ENCODE measurements at places on chromosomes 2 and 18.

- H3K27me3 ChIP-seq, result peaks cover 8% of the 10 kb centered on the region
- no peak overlapping the region for H3K27ac ChIP-seq
- no peak overlapping the region for H3K4me3 ChIP-seq
- no peaks in the 10 kb centered on the region for H3K4me1 ChIP-seq
Observed at GRCh38 chr2:224178056-224178455, 139.0 kb upstream of the SERPINE2 start.

GRCh38 chr2:226579519-226579918 lies 220.1 kb downstream of the IRS1 start:
- H3K36me3 ChIP-seq, result no peaks in the 10 kb centered on the region
- no peaks in the 10 kb centered on the region for H3K4me1 ChIP-seq
- H3K27me3 ChIP-seq, result peaks cover 22% of the 10 kb centered on the region
- no peak overlapping the region for H3K27ac ChIP-seq
- no peak for DNase-seq

DNA sequence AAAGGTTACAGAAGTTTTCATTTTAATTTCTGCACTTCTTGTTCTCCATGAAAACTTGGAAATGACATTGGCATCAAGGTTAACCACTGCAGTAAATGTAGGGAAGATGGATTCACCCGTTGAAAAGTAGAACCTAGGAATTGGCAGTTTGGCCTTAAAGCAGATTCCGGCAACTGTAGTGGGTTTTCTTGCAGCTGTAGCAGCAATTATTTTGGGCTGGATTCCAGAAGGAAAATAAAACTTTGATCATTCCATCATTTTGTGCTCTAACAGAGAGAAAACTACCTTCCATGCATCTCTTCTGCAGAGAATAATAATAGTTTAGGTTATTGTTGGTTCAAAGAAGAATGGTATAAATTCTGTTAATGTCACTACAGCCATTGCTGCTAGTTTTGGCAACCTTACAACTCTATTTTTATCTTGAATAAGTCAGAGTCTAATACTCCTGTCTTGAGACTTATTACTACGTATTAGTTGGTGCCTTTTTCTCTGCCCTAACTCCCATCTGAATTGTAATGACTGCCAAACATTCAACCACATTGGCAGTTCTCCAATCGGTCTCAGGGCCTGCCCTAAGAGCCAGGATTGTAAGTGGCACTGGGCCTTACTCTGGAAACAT lies 178.1 kb upstream of the PIEZO2 start:
- DNase-seq, result no peak
- no peak overlapping the region for H3K27ac ChIP-seq
- H3K36me3 ChIP-seq, result no peaks in the 10 kb centered on the region
- peaks cover 12% of the 10 kb centered on the region for H3K27me3 ChIP-seq
- no peak overlapping the region for H3K4me3 ChIP-seq

DNA sequence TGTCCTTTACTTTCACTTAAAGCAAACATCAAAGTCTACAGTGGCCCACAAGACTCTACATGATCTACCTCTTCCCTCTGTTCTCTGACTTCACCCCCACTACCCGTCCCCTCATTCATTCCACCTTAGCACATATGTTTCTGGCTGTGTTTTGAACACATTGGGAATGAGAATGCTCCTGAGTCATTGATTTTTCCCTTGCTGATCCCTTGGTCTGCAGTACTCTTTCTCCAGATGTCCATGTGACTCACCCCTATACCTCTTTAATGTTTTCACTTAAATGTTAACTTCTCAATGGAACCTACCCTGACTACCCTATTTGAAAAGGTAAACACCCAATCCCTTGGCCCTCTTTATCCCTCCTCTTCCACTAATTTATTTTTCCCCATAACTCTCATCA lies 30.7 kb upstream of the FRZB start:
- H3K27me3 ChIP-seq, result peaks cover 13% of the 10 kb centered on the region
- DNase-seq, result no peak
- H3K4me1 ChIP-seq, result peaks cover 7% of the 10 kb centered on the region
- no peaks in the 10 kb centered on the region for H3K36me3 ChIP-seq
- H3K27ac ChIP-seq, result no peak overlapping the region

- no peak overlapping the region for H3K4me3 ChIP-seq
- H3K4me1 ChIP-seq, result peaks cover 16% of the 10 kb centered on the region
- no peak for DNase-seq
- H3K27me3 ChIP-seq, result no peaks in the 10 kb centered on the region
Observed at GRCh38 chr2:46461709-46462171, 17.6 kb upstream of the TMEM247 start.

- no peak for DNase-seq
- no peaks in the 10 kb centered on the region for H3K36me3 ChIP-seq
- H3K4me1 ChIP-seq, result no peaks in the 10 kb centered on the region
- no peak overlapping the region for H3K4me3 ChIP-seq
- peaks cover 9% of the 10 kb centered on the region for H3K27me3 ChIP-seq
- no peak overlapping the region for H3K27ac ChIP-seq
Observed at GRCh38 chr2:216328347-216328746, 43.9 kb downstream of the MARCHF4 start.

DNA sequence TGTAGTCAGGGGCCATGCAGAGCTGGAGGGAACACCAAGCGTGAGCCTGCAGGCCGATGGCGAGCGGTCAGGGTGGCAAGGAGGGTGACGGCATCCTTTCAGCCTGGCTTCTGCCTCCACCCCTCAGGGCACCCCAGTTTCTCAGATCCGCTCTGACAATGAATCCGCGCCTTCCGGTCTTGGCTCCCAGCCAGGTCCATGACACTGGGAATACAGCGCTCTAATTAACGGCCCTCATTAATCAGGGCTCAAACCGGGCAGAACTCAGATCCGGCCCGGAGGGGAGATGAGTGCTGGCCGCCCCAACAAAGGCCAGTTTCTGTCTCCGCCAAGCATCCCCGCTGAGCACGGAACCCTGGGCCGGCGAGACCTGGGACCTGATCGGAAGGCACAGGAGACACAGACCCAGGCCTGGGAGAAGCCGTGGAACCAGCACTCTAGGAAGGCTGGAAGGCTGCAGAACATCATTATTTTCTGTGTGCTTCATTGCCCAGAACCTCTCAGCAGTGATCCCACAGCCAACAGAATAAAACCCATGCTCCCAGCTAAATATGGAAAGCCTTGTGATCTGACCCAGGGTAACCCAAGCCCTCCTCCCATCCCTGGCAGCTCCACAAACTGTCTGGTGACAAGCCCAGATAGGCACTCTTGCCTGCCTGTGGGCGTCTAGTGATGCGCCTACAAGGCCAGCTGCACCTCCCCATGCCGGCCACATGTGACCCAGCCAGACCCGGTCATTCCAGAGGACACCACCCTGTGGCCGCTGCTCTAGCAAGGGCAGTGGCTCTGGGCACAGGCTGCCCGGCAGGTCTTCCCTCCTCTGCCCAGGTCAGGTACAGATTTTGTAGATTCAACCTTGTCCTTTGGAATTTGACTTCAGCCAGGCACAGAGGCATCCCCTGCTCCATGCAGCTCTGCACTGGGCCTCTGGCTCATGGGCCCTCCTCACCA lies 438.7 kb upstream of the MYT1L start:
- H3K27ac ChIP-seq, result no peak overlapping the region
- no peak overlapping the region for H3K4me3 ChIP-seq
- H3K27me3 ChIP-seq, result no peaks in the 10 kb centered on the region
- H3K4me1 ChIP-seq, result no peaks in the 10 kb centered on the region

DNA sequence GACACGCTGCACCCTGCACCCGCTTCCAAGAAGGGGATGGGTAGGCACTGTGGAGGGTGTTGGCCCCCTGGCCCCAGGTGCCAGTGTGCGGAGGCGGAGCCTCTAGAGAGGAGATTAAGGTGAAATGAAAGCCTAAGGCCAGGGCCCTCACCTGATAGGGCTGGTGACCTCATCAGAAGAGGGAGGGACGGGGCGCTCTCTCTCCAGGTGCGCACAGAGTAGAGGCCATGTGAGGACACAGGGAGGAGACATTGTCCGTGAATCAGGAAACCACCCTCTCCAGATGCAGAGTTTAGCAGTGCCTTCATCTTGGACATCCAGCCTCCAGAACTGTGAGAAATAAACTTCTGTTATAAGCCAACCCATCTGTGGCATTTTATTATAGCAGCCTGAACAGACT lies 62.3 kb downstream of the PSMG2 start:
- peaks cover 5% of the 10 kb centered on the region for H3K36me3 ChIP-seq
- no peak overlapping the region for H3K4me3 ChIP-seq
- H3K27ac ChIP-seq, result no peak overlapping the region

DNA sequence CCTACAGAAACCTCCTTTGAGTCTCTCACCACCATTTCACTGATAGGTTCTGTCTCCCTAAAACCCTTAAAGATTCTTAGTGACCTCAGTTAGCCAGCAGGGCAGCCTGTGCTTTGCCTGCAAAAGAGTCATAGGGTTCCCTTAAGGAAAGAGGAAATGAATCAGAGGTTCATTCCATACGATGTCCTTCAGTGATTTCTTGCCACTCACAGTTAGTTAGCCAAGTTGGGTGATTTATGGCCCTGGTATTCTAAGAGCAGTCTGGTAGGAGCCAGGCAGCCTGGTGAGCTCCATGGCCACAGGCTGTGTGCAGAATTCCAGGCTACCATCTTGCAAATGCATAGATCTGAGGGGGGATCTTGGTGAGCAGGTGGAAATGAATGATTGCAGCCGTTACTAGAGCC lies 18.7 kb upstream of the CCBE1 start:
- H3K27me3 ChIP-seq, result no peaks in the 10 kb centered on the region
- no peaks in the 10 kb centered on the region for H3K4me1 ChIP-seq
- no peak overlapping the region for H3K27ac ChIP-seq
- H3K36me3 ChIP-seq, result no peaks in the 10 kb centered on the region

- H3K27me3 ChIP-seq, result no peaks in the 10 kb centered on the region
- peaks cover 8% of the 10 kb centered on the region for H3K4me1 ChIP-seq
- no peak for DNase-seq
- no peak overlapping the region for H3K27ac ChIP-seq
Observed at GRCh38 chr2:227455200-227455599, 16.8 kb upstream of the AGFG1 start.

GRCh38 chr18:13220361-13220991 lies 1.9 kb downstream of the LDLRAD4 start:
- H3K36me3 ChIP-seq, result no peaks in the 10 kb centered on the region
- DNase-seq, result no peak
- H3K27me3 ChIP-seq, result peaks cover 56% of the 10 kb centered on the region
- H3K4me1 ChIP-seq, result peaks cover 17% of the 10 kb centered on the region

- DNase-seq, result no peak
- peaks cover 2% of the 10 kb centered on the region for H3K4me1 ChIP-seq
- H3K36me3 ChIP-seq, result no peaks in the 10 kb centered on the region
- peaks cover 5% of the 10 kb centered on the region for H3K27me3 ChIP-seq
Observed at GRCh38 chr2:109436610-109437225, 177.0 kb downstream of the SEPTIN10 start.

DNA sequence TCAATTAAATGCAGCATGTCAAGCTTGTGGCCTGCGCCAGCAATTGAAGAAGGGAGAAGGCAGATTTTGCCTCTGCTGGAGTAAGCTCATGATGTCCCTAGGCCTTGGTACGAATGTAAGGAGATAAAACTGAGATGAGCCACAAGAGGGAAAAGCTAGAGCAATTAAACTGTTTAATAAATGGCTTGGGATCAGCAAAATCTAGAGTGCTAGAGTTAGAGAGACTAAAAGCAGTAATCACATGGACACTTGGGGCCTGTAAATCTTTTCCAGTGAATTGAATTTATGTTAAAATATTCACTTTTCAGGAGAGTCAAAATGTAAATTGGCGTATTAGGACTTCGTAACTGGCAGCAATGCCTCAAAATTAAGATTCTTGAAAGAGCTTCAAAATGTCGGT lies 86.2 kb downstream of the CDK15 start:
- no peaks in the 10 kb centered on the region for H3K4me1 ChIP-seq
- no peak overlapping the region for H3K4me3 ChIP-seq
- H3K36me3 ChIP-seq, result no peaks in the 10 kb centered on the region
- DNase-seq, result no peak
- peaks cover 41% of the 10 kb centered on the region for H3K27me3 ChIP-seq
- no peak overlapping the region for H3K27ac ChIP-seq
